Left hindlimb (tissue), 1 donor: ENCODE measurements at places on chromosomes 4 and X.

GRCh38 chrX:101550362-101550750 lies at the start of gene ARMCX1:
Gene ARMCX1, plus strand, starts transcription at chrX:101550547. Its CDS starts 2,384 bp downstream, at chrX:101552931.
- peak; percentile 88 for DNase-seq

- DNase-seq = no peak
These were observed 39.8 kb upstream of the TADA2B start for GRCh38 chr4:7003176-7003878.

DNA sequence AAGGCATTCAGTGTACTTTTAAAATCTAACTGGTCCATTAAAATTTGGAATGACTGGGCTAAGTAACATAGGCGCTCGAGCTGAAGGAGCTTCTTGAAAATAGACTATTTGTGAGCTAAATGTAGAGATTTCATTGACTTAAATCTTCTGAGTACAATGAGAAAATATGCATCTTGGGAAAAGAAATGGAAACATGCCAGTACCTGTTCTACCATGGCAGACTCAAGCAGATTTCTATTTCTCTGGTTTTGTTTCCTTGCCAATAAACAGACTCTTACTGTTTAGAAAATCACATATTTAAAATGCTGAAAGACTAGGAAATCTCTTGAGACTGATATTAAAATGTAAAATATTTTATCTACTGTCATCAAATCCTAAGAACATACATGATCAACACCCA lies 678.1 kb downstream of the FAT4 start:
- no peak for DNase-seq

DNA sequence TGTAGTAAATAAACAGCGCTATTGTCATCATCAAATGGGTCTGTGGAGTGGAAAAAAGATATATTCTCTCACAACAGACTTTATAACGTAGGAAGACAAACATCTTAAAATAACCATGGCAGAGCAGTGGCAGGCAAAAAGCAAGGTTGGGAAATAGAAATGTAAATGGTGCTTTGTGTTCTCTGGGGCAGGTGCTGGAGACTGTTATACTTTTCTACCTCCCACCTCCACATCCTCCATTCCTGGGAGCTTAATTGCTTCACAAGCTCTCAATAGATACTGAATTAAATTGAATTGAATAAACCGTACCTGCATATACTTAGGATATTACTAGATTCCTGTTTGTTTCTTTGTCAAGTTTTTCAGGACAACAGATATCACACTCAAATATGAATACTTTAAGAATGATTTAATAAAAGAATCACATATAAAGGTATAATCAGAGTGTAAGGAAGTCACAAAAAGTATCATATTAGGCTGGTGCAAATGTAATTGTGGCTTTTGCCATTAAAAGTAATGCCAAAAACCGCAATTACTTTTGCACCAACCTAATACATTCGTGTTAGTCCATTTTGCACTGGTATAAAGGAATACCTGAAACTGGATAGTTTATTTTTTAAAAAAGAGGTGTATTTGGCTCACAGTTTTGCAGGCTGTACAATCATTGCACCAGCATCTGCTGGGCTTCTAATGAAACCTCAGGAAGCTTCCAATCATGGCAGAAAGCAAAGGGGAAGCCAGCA lies 367.3 kb downstream of the GRIA2 start:
- no peak for DNase-seq
